NCI-H2171 (cell line): ENCODE measurements at places on chromosomes 3 and 15.
A peak's percentile ranks its signal among the peaks of the same experiment; 100 is the strongest.

- no peak for DNase-seq
These were observed 17.9 kb downstream of the SERP1 start for GRCh38 chr3:150528354-150528797.

DNA sequence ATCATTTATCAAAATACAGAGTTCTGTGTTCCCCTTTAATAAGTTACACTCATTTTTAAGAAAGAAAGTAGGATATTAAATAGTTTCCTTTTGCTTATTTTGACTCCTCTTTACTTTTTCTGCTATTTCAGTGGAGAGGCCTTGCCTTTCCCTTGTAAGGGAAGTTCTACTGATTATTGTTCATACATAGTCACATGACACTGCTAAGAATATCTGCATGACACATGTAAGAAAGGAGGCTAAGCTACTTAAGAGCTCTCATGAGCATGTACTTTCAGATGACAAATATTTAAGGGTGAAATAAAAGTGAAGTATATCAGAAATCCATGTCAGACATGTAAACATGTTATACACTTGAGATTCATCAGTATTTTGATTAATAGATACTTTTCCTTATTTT, 39.0 kb downstream of the MYRIP start:
- DNase-seq: no peak

DNA sequence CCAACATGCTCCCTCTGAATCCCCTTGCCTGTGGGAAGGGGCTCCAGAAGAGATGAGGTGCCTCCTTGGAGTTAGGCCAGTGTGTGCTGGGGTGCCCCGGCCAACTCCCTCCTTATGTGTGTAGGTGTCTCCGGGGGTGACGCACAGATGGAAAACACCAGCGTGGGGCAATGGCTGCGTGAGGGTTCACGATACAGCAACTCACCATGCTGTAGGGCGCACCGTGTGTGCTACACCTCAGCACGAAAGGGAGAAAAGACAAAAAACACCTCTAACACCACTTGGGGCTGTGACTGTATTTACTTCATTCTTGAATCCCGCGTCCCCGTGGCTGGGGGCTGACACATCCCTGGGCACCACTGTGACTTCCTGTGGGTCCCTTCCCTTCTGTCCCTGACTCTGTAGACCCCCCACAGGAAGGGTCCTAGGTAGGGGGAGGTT, 1.6 kb upstream of the CALML4 start:
- no peak for DNase-seq

DNA sequence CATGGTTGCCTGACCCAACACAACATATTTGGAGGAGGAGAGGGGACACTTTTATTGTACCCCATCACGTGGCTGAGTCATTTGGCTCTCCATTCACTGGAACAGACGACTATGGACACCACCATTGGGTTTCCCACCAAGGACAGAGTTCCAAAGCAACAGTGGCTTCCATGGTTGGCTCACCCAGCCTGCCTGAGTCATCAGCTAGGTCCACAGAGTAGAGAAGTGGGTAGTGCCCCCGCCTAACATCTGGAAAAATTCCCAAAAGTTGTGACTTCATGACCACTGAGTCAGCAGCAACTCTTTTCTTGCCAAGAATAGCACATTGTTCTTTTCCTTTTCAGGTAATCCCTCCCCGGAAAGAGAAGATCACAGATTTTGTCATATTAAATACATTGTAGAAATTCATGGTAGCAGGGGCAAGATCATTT, 3.0 kb upstream of the PPP1R2 start:
- no peak for DNase-seq

- DNase-seq: no peak
These were observed 431.4 kb downstream of the DIPK2A start for GRCh38 chr3:144403040-144403457.

DNA sequence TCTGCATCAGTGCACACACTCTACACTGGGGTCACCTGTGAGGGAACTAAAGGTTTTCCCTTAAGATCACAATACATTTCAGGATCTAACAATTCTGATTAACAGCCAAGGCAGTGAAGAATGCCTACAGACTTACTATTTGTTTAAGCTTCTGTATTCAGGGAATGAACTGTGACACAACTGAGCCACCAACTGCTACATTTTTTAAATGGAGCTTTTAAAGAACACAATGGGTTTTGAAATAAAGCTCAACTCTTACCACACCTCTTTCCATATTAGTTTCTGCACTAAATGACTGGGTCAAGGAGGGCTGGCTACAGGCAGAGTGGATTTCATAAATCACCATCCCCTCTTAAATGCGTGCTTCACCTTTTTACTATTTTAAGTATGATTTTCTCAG, 100.2 kb downstream of the TMCC1 start:
- no peak for DNase-seq

DNA sequence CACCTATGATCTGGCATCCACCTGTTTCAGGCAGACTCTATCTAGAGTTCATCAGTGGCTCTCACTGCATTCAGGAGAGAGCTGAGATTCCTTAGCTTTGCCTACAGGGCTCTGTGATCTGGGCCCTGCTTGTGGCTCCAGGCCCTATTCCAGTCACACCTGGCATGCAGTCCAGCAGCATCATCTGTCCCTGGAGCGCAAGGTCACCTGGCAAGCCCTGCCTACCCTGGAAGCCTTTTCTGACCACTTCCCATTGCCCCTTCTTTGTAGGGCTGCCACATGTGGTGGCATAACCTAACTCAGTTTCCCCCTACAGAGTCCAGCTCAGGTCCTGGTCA, 115.1 kb upstream of the PLXNA1 start:
- DNase-seq: no peak

DNA sequence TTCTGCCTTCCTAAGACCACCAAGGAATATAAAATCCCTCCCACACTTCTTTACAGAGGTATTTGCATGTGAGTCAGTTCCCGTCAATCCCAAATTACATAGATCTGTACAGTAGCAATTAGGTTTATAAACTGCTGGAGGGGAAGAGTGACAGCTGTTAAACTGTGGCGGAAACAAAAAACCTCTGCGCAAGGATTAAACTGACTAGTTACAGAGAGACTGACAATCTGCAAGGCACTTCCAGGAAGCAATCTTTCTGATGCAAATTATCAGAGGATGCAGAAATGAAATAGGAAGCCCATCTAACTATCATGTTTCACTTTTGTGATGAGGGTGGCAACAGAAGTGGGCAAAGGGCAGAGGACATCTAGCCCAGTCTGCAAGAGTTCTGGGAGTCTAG, 150.4 kb downstream of the RTP4 start:
- DNase-seq: no peak

- DNase-seq: no peak
These were observed 4.0 kb upstream of the ADPGK start for GRCh38 chr15:72787526-72787925.

GRCh38 chr3:157078131-157078810, 81.7 kb downstream of the CCNL1 start:
- no peak for DNase-seq

GRCh38 chr3:97825101-97825500, 3.3 kb downstream of the CRYBG3 start:
- no peak for DNase-seq

DNA sequence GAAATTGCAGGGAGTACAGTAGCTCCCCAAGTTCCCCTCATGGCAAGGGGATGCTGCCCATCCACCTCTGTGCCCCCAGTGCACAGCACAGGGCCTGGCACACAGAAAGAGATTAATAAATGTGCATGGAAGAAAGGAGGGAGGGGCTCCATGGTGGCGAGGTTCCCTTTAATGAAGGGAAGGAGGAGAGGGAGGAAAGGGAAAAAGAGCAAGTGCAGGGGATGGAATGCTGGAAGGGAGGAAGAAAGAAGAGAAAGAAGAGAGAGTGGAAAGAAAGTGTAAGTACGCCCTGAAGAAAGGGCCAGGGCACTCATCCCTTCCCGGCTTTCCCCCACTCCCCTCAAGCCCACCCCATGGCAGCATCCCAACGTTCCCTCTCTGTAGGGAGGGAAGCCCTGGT, 1.5 kb upstream of the VIPR1 start:
- DNase-seq: no peak

GRCh38 chr3:124607163-124607562, 123.1 kb upstream of the UMPS start:
- no peak for DNase-seq

- no peak for DNase-seq
These were observed 93.4 kb downstream of the PRICKLE2 start for GRCh38 chr3:64131725-64132469.

GRCh38 chr3:111667170-111667569, 72.0 kb upstream of the ZBED2 start:
- no peak for DNase-seq

- no peak for DNase-seq
These were observed 75.5 kb upstream of the KLF13 start for GRCh38 chr15:31251165-31251564.

- no peak for DNase-seq
These were observed 79.3 kb downstream of the DNAH12 start for GRCh38 chr3:57464801-57465200.

GRCh38 chr15:99104788-99105513, at the start of gene SYNM:
Gene SYNM (plus strand): TSS chr15:99105080. CDS start chr15:99105200, 120 bp downstream.
- peak; percentile 58 for DNase-seq

GRCh38 chr3:194749631-194750490, 64.2 kb downstream of the FAM43A start:
- DNase-seq: no peak

GRCh38 chr15:69026355-69026754, 11.9 kb downstream of the NOX5 start:
- DNase-seq: no peak

DNA sequence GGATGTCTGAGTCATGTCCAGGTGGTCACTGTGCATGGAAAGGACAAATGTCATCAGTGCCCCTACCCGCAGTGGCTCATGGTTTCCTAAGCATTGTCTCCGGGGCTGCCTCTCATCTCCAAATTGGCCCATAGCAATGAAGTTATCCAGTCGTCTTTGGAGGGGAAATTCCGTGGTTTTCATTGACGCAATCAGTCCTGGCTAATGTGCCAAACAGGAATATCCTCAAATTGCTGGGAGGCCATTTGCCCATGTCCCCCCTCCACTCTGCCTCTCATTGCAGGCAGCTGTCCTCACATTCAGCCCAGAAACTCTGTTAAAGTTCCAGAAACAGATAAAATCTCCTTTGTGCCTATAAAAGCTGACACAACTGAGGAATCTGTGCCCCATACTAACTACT, 81.6 kb downstream of the MCTP2 start:
- no peak for DNase-seq

DNA sequence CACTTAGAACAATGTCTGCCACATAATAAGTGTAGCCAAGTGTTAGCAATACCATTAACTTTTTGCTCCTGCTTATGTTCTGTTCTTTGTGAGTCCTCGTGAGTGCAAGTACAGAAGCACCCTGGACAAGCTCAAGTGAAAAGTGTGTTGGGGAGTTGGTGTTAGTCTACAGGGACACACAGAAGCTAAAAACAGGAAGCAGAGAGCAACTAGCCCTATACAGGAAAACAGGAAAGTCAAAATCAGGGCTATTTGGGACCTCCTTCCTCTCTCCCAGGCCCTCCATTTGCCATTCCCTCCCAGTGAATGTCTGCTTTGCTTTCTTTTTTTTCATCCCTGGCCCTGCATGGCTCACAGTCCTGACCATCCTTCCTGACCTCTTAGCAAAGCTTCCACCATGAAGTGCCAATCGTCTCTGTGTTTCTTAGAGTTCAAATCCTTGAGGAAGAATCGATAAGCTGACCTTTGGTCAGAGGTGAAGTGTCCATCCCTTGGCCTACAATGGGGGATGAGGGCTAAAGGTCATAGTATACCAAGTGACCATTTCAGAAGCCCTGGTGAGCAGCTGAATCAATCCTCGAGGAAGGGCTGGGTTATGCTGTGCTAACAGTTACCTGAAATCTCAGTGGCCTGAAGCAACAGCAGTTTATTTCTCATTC, 328.2 kb downstream of the SHQ1 start:
- no peak for DNase-seq

DNA sequence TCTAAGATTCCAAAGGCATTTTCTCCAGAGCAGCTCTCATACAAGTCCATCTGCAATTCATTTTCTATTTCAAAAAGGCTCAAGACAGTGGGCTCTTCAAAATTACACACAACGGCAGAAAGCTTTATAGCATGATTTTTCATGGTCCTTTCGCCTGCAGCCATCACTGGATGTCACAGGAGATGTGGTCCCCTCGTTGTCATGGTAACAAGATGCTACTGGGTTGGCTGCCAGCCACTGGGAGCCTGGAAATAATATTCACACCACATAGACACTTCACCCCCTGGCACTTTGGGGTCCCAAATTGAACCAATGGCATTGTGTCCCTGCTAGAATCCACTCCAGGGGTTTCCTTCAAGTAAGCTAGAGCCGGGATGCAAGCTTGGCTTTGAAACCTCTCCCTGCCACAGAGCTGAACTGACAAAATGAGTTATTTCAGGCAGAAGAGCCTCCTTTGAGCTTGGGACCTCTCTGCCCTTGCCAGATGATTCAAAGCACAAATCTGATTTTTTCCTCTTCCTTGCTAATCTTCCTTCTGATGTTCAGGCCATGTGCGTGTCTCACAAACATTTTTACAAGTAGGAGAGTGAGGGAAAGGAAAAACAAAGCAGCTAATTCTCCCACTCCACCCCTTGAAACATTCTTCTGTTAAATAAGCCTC, 512.6 kb upstream of the ADAMTS9 start:
- DNase-seq: no peak

DNA sequence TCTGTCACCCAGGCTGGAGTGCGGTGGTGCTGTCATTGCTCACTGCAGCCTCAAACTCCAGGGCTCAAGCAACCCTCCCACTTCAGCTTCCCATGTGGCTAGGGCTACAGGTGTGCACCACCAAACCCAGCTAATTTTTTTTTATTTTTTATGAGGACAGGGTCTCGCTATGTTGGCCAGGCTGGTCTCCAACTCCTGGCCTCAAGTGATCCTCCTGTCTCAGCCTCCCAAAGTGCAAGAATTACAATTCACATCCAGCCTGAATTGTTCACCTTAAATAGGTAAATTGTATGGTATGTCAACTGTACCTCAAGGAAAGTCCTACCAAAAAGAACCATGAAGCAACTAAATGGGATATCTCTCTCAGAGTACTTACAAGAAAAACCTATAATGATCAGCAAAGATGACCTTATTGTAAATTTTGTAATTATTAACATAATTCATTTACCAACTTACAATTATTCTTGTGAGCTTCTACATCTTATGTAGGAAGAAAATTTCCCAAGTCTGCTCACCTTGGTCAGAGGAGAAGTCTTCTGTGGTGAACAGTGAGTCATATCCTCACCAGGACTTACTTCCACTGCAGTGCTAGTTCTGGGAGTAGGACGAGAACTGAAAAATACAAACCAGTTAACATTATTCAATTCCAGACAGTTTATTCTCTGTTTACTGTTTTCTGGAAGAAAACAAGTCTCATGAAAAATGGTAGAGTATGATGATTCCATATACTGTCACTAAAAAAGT, 54.4 kb downstream of the ULK4 start:
- DNase-seq: no peak

- DNase-seq: no peak
These were observed 8.6 kb upstream of the PPM1L start for GRCh38 chr3:160747422-160747821.

GRCh38 chr3:131880948-131881347, 153.9 kb downstream of the CPNE4 start:
- no peak for DNase-seq
